ENCODE measurements at places on chromosomes 6 and 20.
A peak's percentile ranks its signal among the peaks of the same experiment; 100 is the strongest.

DNA sequence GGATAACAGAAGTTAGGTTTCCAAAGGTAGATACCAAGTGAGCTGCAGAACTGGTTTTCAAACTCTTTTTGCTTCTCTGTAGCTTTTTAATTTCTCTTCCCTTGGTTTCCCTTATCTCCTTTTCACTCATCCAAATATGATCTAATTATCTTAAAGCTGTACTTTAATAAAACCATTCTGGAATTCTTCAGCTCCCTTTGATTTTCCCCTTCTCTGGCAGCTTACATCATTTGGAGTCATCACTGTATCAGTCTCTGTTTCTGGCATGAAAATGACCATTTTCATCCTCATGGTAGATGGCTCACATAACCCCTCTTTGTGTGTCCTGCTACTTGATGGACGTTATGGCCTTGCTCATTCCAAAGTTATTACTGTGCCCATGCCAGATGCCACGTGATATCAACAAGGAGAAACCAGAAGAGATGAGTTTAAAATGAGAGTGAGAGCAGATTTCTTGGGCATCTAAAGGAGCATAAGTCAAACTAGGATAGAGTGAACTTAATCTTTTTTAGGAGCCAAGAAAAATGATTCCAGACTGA is 620.2 kb downstream of the QKI start:
- DNase-seq, result no peak

- peak; percentile 37 for DNase-seq
Observed at GRCh38 chr20:51562332-51563173, 20.0 kb upstream of the NFATC2 start.

- no peak for DNase-seq
Observed at GRCh38 chr6:132270726-132271402, 130.4 kb downstream of the MOXD1 start.

DNA sequence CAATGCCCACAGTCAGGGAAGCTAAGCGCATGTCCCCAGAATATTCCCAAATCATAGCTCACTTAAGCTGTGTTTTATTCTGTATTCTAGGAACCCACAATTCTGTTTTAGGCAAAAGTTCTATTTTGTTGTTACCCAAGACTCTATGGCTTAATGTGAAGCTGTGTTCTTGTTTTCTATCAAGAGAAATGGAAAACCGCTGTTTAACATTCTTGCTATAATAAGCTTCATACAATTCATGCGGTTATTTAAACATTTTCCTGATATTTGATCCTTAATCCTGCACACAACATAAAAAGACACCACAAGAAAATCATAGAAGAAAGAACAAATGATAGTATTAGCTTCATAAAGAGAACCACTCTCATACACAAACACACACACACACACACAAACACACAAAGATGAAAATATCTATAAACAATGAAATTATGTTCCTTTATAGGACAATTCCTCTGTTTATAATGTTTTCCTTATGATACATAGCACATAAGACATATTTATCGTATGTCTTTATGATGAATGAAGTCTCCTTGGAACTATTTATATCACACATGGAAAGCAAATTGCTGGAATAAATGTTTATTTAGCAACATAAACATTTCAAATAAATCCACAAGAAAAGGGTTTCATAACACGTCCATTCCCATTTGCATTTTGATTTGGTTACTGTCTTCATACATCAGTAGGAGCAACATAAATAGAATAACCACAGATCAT is 16.4 kb upstream of the COL21A1 start:
- no peak for DNase-seq

GRCh38 chr20:2871661-2872458 is 1.4 kb upstream of the PTPRA start:
- no peak for DNase-seq

DNA sequence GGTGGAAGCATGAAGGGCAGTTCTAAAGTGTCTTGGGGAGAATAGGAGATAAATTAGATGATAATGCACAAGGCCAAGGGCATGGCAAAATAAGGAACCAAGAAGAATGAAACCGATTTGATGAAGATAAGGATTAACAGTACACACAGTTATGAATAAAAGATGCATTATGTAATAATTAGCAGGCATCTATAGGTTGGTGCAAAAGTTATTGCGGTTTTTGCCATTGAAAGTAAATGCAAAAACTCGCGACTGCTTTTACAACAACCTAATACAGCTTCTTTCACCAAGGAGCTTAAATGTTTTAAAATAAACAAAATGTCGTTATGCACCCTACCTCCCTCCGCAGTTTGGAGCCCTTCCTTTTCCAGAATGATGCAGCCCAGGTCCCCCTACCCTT is 29.0 kb downstream of the MAS1 start:
- DNase-seq, result no peak

GRCh38 chr6:143007646-143008045 is 53.0 kb upstream of the AIG1 start:
- no peak for DNase-seq

GRCh38 chr6:113350461-113350860 is 506.7 kb upstream of the MARCKS start:
- DNase-seq, result no peak

DNA sequence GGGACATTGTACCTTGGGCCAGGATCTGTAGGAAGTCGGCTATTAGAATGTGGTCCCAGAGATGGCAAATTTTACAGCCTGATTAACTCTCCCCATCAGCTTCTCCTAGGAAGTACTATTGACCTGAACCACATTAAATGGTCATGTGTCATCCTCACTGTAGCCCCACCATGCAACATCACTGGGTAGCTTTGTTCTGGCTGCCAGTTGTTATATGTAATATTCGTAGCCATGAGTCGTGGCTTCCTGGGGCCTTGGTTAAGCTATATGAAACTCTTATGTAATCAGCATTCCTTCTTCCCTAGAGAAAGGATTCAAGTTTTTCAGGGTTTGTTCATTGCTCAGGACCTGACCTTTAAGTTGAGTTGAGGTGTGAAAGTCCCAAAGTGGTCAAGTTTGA is 125.7 kb downstream of the ANKS1A start:
- DNase-seq, result no peak

GRCh38 chr20:13340088-13340487 is 119.0 kb downstream of the ISM1 start:
- no peak for DNase-seq

DNA sequence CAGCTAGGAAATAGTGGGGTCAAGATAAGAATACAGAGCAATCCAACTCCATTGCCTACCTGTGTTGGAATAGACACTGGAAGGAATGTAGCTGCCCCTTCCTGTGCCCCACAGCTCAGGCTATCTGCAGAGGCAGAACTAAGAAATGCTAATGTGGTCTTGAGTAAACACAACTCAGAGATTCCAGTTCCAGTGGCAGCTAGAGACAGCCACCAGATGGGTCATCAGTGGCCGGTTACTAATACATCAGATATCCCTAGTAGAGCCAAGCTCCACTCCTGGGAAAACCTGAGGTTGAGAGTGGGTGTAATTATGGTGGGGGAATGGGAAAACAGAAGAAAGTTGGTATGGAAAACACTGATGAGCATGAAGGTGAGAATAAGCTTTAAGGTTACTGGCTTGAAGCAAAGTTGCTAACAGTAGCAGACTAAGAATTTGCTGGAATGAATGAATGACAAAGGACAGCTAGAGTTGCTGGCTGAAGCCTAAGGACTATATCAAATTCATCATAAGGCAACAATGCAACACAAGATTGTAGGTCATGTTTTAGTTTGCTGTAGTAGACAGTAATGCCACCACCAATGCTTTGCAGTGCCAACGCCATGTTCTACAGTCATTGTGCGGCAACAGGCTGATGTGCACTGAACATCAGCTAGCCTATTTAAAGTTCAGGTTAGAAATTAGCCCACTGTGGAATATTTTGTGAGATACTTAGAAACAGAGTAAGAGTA is 28.3 kb upstream of the FAM83C start:
- DNase-seq, result no peak

DNA sequence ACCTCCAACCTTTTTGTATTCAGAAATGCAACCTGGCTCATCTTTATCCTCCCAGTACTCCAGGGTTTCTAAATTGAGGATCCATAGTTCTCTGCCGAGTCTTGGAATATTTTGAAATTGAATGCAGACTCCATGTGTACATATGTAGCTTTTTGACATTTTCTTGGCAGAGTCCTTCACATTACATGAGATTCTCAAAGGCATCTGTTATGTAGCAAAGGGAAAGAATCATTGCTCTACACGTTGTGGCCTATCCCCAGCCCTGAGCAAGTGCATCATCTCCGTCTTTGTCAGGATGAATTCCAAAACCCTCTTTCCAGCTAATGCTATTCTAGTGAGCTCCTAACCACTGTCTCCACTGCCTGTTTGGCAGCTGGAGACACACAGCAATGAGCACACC is 742.9 kb downstream of the DHX35 start:
- DNase-seq, result no peak

- DNase-seq, result no peak
Observed at GRCh38 chr6:133918208-133918930, 29.5 kb downstream of the TCF21 start.

- no peak for DNase-seq
Observed at GRCh38 chr6:12474167-12475140, 184.3 kb downstream of the EDN1 start.

DNA sequence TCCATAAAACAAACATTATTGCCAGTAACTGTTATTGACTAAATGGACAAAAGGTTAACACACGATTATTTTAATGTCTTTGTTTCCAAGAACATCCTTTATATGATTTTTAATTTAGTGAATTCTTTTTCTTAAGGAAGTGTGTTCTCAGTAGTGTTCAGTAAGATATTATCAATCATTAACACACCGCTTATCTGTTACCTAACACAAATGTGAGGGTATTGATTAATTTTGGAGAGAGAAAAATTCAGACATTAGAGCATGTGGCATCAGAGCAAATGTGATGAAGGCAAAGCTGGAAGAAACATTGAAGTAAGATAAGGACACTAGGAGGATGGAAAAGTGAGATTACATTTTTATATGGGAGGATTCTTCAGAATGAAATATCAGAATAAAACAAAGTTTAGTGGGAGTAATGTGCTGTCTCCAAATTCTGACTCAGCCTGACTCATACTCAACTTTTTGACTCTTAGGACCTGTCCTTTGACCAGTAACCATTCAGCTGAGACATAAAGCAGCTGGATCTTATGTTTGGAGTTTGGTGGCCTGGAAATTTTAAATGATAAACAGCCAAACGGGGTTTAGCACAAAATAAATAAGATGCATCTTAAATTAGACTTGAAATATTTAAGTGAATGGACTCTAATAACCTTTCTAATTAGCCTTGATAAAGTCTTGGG is 348.6 kb downstream of the CD109 start:
- DNase-seq, result no peak

DNA sequence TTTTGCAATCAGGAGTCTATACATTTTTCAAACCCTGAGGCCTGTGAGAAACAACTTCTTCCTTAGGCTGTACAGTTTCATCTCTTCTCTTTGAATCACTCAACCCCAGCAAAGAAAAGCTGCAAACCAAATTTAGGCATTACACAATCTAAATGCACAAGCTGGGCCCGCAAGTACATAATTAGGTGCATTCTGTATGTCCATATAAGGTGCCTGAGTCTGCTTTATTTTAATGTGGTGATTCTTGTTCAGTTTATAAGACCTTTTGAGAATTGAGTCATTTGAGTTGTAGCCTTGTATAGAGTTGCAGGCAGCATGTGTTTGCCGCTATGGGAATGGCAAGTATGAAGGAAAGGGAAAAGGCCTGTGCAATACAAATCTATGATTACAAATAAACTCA is 709.6 kb upstream of the MARCKS start:
- no peak for DNase-seq

- DNase-seq, result no peak
Observed at GRCh38 chr6:36590237-36590636, 3.9 kb upstream of the SRSF3 start.

GRCh38 chr6:136945072-136945471 is 23.0 kb downstream of the SLC35D3 start:
- no peak for DNase-seq

- DNase-seq, result no peak
Observed at GRCh38 chr20:32332614-32333013, 25.5 kb upstream of the ASXL1 start.

- DNase-seq, result no peak
Observed at GRCh38 chr20:40251284-40251932, 437.6 kb downstream of the MAFB start.

DNA sequence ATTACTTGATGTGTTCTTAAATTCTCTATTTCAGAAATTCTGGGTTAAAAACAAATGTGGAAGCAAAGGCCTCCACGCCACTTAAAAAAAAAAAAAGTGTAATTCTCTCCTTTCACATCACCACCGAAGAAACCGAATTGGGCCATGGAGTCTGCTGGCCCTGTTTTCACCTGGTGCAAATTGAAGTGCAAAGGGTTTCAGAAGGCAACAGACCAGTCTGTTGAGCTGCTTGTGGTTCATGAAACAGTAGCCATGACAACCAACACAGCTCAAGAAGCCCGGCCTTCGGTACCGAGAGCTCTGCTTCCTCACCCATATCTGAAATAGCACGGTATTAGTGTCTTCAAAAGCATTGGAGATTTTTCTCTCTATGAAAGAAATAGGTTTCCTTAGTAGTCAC is 63.1 kb downstream of the GMPR start:
- no peak for DNase-seq

DNA sequence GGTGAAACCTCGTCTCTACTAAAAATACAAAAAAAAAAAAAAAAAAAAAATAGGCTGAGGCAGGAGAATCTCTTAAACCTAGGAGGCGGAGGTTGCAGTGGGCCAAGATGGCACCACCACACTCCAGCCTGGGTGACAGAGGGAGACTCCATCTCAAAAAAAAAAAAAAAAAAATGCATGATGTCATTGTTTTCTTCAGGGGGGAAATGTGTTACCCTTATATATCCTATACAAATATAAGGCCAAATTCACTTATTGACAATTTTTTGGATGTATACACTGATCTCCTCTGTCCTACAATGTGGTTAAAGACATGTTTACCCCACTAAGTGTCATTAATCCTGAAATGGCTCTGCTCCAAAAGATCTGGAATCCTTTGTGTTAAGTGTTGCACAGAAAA is 73.1 kb downstream of the TPBG start:
- DNase-seq, result no peak

- no peak for DNase-seq
Observed at GRCh38 chr6:3033652-3034051, 34.0 kb downstream of the NQO2 start.

DNA sequence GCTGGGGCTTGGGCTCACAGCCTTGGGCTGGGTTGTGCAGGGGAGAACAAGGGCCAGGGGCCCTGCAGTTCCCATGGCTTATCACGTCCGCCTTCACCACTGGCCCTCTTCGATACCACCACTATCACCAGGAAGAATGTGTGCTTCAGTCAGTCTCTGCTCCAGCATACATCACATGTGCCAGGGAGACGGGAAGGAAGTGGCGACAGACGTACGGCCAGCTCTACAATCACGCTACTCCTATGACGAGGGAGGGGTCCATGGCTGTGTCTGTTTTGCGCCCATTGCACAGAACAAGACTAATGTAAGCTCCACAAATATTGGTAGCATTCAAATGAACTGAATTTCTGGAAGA is 72.1 kb downstream of the TRAM2 start:
- no peak for DNase-seq

DNA sequence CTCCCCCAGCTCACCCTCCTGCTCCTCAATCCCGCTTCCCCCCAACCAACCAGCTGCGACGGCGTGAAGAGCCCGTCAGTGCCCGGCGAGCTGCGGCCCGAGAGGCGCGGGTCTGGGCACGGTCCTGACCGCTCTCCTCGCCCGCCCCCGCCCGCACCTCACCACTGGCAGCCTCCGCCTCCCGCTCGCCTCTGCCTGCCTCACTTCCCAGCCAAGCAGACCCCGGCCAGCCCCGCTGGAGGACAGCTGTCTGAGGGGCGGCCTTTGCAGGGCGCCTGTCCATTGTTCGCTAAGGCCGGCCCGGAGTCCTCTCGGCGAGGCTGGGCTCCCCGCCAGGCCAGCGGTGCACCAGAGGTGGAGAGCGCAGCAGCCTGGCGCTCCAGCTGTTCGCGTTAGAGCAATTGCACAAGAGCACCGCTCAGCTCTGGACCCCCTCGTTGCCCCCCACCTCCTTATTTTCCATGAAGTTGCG is 1.3 kb downstream of the SOBP start:
- peak; percentile 25 for DNase-seq
